ENCODE measurements at places on chromosomes 4 and X.
A peak's percentile ranks its signal among the peaks of the same experiment; 100 is the strongest.

GRCh38 chrX:35285289-35285962 is 342.8 kb downstream of the FAM47B start:
- DNase-seq = no peak

DNA sequence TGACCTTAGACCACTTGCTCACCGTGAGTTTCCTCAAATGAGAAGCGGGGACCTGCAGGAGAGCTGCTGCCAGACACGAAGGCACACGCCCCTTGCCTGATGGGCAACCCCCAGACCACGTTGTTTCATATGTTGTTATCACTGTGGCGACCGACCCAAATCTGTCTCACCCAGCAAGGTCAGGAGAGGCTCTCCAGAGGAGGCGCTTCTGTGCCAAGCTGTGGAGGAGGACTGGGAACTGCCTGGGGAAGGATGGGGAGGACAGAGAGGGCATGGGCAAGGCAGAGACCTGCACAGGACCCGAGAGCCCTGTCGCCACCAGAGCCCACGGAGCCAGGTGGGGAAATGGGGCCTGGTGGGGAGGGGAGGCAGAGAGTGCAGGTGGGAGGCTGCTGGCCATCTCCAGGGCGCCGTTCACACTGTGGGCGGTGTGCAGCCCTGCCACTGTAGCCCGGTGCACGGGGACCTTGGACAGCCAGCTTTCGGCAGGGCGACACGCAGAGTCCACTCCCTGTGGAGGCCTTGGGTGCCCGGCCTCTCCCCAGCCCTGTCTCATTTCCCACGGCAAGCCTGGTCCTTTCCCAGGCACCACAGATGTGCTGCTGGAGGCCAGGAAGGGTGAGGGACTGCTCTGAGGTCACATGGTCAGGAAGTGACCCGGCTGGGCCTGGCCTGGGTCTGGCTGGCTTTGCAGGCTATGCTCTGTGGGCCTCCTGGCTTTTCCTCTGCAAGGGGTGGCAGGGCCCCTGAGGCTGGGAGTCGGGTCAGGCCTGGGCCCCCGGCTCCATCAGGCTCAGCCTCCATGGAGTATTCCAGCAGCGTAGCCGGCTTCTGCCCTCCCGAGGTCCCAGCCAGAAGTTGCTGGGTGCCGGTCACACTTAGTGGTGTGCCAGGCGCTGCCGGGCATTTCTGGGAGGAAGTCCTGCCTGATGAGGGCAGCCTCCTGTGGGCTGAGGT is 3.2 kb downstream of the HTRA3 start:
- DNase-seq = peak; percentile 39

DNA sequence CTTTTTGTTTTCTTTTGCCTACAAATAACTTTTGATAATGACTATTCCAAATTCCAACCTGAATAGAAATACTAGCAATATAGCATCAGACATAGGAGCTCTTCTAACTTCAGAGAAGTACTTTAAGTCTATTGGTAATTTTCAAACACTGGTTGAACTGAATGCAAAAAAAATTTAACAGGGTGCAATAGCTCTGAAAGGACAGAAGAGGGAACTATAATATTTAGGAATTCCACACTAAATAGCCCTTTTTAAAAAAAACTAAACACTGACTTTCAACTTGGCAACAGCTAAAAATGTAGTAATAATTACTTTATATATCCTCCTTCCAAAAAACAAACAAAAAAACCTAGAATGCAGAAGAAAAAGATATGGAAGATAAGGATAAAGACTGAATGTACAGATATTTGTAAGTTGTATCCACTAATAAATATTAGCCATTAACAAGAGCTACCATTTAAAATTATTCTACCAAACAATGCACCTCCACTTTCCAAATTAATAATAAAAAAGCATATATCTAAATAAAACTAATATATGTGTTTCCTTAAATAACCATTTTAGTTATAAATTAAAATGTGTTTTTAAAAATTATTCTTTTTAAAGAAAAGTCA is 81.4 kb downstream of the FBXW7 start:
- peak; percentile 60 for DNase-seq

- no peak for DNase-seq
Measured at GRCh38 chr4:151988591-151988990, 227.8 kb upstream of the GATB start.

DNA sequence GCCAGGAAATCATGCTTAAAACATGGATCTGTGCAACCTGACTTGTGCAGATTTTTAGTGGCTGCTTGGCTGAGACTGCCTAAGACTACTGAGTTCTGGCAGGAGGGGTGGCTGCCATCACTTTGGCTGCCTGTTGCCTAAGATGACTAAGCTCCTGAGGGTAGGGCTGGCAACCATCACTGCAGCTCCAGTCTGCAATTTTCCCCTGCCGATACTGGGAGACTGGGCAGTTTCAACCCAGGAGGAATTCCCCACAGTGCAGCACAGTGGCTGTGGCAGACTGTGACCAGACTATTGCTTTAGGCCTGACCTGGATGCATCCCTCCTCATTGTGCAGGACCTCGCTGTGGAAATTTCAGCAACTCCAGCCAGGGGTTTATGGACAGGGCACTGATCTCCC is 544.9 kb downstream of the ANKRD50 start:
- DNase-seq = no peak

- DNase-seq = peak; percentile 52
Measured at GRCh38 chr4:107893171-107894137, 37.9 kb upstream of the CYP2U1 start.

DNA sequence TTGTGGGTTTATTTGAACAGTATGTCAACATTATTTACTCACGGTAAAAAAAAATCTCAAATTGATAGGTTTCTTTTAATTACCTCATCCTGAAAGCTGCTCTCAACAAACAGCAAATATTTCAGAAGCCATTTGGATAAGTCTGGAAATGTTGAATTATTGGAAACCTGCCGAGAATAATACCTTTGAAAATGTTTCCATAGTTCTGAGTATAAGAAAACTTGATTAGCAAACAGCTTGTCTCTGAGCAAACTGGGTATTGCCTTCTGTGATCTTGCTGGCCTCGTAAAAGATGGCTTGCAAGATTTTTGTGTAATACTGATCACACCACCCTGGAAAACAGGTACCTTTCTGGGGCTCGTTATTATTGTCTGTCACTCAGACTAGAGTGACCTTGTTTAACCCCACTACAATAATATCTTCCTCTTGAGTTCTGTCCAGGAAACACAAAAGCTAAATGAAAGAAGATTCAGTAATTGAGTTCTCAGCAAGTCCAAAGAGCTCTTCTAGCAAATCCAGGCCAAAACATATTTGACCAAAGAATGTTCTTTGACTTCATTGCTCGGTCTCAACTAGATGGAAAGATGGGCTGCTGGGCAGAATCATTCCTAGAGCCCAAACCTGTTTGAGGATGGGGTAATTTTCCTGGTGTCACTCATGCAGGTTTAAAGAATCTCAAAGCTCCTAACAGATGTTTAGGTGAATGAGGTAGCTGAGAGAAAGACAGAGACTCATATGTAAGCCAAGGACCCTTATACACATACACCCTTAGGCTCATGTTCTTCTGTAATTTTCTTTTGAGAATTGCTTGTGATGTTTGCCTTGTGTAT is 255.6 kb upstream of the JADE1 start:
- peak; percentile 63 for DNase-seq

DNA sequence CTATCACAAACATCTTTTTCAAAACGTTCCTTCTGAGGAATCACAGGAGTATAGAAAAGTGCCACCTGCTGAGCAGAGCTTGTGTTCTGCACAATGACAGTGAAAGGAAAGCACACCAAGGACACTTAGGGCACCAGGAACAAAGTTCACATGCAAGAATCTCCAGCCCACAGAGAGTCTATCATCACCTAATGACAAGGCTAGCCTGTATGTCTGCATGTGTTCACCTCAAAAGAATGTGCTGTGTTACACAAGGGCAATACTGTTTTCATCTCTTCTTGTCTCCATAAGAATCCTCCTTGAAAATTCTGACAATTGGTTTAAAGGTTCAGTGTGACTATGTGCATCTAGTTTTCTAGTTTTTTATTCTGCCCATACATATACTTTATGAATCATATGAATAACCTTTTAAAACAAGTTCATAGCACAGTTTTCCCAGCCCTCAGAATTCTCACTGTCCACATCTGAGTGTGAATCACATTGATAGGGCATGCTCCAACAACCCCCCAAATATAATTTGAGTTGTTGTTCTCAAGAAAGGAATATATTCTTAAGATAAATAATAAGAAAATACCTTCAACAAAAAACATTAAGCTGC is 118.0 kb downstream of the PWWP3B start:
- peak; percentile 93 for DNase-seq

GRCh38 chr4:2046031-2046961 is 12.8 kb upstream of the NAT8L start:
- DNase-seq = no peak

DNA sequence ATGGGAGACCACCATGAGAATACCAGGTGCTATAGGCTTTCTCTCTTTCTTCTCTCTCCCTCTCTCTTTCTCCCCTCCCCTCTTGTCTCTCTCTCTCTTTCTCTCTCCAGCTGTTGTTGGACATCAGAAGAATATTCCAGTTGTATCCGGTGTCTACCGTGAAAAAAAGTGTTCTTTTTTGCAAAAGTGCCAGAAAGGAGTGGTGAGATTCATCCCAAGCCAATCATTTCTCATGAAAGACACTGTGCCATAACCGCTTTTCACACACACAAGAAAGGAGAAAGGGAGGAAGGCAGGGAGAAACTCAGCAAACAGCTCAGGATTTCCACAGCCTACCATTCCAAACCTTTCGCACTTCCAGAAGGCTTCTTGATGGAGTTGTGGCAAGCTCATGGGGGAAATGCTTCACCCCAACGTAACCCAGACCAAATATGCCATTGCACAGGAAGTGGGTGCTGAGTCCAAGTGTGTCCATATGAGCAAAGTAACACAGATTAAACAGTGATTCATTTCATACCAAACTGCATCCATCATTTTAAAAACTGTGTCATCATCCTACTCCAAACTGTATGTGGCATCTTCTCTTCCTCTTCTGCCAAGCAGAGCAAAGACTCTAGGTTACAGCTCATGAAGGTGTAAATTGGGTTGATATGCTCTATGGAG is 224.0 kb downstream of the APBB2 start:
- DNase-seq = peak; percentile 97

- no peak for DNase-seq
Measured at GRCh38 chrX:97158269-97158668, 274.6 kb downstream of the RPA4 start.

- peak; percentile 21 for DNase-seq
Measured at GRCh38 chrX:109733613-109734083, 591 bp upstream of the ACSL4 start.
